ENCODE measurements at places on chromosomes 1 and 21.

DNA sequence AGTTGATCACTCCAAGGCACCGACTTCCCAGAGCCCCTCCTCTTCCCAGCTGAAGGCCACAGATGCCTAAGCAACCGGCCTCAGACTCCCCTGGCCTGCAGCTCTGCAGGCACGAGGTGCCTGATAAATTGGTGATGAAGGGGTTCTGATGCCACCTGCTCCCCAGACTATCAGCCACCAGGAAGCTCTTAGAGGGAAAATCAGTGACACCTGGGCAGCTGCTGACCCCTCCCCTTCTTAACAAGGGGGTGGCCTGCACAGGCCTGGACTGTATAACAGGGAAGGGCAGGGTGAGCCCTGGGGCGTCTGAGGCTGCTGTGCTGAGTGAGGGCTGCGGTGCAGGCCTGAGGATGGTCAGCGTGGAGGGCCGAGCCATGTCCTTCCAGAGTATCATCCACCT, at the start of gene PADI6:
Gene PADI6, plus strand, starts transcription at position 301 of the 400 bp plus-strand sequence. Its CDS starts 50 bp downstream, at position 351.
- DNase-seq = no peak

DNA sequence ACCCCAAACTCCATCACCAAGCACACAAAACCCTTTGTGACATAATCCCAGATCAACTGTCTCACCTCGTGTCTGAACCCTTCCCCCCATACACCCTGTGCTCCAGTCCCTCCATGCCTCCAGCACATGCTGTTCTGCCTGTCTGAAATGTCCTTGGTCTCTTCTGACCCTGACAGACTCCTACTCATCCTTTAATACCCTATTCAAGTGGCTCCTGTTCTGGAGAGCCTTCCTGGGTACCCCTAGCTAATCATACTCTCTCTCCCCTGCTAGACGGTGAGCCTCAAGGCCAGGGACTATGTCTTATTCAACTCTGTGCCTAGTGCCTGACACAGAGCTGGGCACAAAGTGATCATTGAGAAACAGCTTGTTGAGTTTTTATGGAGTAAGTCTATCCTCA, 125.0 kb downstream of the LACTBL1 start:
- no peak for DNase-seq

- no peak for DNase-seq
Observed at GRCh38 chr1:233721004-233721595, 107.2 kb downstream of the KCNK1 start.

DNA sequence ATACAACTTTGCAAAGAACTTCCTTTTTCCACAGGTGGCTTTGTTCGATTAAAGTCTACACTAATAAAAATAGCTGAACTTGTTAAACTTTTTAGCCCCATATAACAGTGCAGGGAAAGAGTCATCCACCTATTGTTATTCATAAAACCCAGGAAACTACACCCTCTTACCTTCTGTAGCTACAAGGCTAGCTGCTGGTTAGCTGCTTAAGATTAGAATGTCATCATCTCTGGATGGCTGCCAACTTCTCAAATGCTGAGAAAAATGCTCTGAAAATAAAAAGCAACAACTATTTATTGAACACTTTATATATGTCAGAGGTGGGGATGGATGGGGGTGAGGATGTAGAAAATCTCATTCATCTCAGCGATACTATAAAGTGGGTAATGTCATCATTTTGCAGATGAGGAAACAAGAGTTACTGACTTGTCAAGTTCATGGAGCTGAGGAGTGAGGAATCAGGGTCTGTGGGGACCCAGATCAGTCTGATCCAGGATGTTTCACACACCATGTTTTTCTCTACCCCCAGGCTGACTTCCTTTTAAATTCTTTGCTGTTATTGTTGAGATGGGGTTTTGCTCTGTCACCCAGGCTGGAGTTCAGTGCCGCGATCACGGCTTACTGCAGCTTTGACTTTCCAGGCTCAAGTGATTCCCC, 17.1 kb downstream of the ATP5PF start:
- no peak for DNase-seq

DNA sequence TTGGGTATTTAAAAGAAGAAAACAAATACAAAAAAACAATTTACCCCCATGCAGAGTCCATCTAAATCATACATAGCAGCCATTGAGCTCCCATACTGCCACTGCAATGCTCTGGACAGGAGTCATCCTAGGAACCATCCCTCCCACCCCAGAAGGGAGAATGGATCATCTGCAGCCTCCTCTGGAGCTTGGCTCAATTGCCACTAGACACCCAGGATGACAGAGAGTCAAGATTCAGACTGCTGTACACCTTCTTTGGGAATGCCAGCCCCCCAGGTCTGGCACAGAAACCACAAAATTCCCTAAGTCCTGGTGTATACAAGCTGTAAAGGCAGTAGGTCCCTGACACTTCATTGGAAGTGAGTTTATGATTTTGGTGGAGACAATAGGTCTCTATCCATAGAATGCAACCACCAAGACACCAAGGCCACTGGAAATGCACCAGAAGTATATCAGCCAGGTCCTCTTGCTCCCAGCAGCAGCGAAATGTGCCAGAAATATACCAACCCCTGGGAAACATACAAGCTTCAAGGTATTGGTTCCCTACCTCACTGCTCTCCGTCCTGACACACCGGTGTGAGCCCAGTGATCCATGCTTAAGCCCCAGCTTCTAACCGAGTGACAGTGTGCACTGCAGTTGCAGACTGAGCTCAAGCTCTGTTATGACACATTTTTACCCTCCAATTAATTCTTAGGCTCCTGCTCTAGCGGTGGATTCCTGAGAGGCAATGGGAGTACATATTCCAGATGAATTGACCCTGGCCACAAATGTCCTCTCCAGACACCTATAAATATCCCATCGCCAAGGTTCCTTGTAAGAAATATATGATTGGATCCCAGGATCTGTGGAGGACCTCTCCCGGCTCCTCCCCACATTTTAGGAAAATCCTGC, 4.4 kb downstream of the TAL1 start:
- no peak for DNase-seq

- DNase-seq = no peak
Observed at GRCh38 chr1:37719572-37720195, 27.4 kb downstream of the CDCA8 start.

DNA sequence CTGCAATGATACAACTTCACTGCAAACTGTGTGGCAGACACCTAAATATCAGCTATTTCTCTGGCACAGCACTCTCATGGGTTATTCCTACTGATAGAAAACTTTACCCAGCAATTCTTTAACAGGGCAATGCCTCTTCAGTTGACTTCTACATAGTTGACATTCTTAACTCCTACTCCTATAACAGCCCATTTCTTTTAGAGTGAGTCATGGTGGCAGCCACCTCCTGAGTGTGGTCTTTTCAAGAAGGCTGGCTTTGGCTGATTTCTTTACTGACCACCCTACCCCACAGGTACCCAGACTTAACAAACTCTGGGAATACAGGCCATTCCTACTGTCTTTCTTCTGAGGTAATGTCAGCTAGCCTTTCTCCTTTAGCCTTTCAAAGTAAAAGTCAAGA, 805.8 kb upstream of the ADGRL2 start:
- DNase-seq = no peak

DNA sequence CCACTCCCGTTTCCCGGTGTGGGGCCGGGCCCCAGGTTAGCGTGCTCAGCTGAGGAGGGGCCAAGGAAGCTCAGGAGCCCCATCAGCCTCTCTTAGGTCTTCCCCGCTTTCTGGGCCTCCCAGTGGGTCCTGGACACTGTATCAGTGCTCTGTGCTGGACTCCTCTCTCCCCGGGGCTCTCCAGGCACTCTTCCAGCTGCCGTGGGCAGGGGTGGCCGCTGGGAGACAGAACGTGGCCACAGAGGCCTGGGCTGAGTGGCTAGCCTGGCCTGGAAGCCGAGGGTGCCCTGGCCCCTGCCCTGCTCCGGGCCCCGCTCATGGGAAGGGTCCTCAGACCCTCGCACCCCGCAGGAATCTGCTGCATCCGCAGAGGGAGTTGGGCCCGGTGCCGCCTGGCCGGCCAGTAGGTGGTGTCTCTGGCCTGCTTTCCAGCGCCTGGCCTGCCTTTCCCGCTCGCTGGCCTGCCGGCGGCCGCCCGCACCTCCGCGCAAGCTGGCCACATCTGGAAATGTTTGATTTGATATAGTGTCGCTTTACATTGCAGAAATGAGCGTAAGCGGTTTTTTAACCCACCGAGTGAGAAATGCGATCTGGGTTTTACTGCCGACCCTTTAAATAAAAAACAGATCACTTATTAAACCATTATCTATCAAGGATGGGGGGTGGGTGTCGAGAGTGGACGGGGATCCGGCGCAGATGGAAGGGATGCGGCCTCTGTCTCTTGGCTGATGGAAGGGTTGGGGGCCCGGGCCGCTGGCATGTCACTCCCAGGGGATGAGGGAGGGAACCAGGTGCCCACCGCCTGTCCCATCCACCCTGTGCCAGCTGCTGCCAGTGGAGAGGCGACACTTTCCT, 74.4 kb upstream of the TTC34 start:
- DNase-seq = no peak

- no peak for DNase-seq
Observed at GRCh38 chr1:201279313-201279712, 4.0 kb upstream of the PKP1 start.

DNA sequence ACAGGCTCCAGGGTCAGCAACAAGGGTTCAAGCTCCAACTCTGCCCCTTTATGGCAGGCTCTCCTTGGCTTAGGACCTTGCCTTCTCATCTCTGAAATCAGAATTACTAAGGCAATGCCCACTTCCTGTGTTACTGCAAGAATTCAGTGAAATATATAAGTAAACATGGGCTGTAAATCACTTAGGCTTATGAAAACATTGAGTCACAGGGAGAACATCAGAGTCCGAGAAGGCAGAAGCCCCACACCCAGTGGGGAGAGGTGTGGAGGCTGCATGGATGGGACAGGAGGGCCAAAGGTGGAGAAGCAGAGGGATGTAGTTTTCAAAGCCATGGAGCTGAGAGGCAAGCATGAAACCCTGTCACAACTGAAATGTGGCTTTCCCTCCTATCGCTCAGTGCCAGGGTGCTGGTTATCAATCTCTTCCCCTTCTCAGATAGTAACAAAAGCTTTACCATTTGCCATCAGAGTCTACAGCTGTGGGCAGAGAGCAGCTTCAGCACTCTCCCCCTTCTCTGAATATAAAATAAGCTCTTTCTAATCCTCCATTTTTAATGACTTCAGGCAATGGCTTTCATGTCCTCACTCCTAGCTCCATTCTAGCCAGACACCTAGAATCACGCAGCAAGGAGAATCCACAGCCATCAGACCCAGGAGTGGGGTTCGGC, 3.4 kb downstream of the RGS8 start:
- no peak for DNase-seq

- no peak for DNase-seq
Observed at GRCh38 chr21:39097335-39097861, 85.9 kb downstream of the PSMG1 start.

GRCh38 chr1:11854519-11854918, 4.2 kb downstream of the NPPB start:
- DNase-seq = no peak

DNA sequence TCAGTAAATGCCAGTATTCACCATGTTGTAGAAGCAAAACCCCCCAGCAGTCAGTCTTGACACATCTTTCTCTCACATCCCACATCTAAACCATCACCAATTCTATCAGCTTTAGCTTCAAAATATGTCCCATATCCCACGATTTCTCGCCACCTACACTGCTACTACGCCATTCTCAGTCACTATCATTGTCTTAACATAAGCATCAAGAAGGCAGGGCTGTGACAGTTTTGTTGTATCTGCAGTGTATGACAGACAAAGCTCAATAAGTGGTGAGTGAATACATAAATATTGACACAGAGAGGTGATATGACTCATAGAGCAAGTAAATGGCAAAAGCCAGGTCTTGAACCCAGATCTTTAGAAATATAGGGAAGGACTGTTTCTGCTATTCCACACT, 59.9 kb downstream of the JAK1 start:
- DNase-seq = no peak
